ENCODE measurements at places on chromosomes 7 and 10.

DNA sequence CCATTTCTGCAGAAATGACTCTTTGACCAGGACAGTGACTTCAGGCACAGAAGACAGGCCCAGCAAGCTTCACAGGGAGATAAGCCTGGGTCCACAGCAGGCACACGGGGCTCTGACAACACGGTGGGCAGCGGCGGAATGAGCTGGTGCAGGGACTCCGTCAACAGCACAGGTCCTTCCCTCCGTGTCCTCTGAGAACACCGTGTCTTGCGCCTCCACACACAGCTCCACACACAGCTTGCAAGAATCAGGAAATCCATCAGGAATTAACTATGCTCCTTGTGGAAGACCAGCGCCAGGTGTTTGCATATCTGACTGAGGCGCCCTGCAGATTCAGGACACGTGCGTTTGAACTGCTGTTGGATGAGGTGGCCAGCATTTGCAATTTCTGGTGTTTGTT is 39.6 kb downstream of the TCERG1L start:
- DNase-seq, result no peak

GRCh38 chr7:30531286-30531685 is 26.7 kb upstream of the GGCT start:
- no peak for DNase-seq

DNA sequence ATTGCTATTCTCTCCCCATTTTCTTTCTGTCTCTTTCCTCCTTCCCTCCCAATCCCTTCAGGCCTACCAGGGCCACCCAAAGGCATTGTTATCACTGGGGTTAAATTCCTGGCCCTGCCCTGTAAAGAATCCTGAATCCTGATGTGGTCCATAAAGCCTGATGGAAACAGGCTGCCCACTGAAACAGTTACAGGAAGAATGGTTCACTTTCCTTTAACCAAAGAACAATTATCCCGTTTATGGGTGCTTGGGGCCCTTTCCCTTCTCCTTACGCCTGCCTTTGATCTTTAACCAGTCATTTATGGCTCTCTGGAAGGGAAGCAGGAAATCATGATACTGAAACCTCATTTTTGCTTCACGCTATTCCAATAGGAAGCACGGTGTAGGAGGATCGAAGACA is 273.1 kb upstream of the NEBL start:
- DNase-seq, result no peak

- peak; percentile 17 for DNase-seq
These were observed 58.3 kb downstream of the MINDY4 start for GRCh38 chr7:30829471-30829870.

DNA sequence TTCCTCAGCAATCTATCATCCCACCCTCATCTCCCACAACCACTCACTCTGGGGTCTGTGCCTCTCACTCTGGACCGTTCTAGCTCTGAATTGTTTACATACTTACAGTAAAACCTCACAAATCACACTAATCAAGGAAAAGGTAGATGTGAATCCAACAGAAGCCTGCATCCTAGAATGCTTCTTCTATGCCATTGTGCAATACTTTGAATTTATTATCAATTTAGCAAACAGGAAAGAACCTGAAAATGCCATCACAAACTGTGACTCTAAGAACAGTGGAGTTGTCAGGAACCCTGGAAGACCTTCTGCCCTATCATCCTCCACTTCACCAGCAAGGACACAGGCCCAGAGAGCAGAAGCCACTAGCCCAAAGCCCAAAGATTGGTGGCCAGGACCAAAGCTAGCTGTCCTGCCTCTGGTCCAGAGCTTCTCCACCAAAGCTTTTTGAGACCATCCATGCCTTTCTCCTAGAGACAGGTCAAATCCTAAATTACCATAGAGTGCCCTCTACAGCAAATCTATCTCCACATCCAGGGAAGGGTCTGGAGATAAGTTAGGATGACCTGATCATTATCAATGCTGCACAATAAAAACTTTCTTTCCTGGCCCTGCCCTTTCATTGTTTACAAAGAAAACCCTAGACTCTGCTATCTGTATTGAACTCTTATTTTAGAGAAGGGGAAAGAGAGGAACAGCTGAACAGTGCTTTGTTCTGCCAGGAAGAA is 2.4 kb downstream of the SORBS1 start:
- no peak for DNase-seq

GRCh38 chr7:112226701-112227276 is 20.3 kb downstream of the ZNF277 start:
- DNase-seq, result no peak

DNA sequence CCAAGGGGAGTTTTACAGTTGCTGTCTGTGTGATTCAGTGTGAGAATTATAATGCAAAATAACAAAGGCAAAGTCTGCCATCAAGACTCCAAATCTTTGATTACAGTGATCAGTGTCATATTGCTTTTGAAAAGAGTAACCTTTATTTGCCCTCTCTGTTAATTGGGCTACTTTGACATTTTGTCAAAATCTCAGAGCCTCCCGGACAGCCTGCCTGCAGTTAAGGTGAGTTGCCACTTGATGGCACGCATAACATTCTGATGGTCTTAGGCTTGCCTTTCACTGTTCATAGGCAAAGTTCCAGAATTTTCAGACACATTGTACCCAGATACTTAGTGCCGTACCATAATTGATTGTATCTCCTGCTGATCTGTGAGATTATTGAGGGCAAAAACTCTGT is 253.5 kb downstream of the ABCA13 start:
- no peak for DNase-seq

GRCh38 chr10:815338-816090 is 116.0 kb downstream of the LARP4B start:
- no peak for DNase-seq

GRCh38 chr7:44535348-44536064 is 5.6 kb downstream of the NPC1L1 start:
- no peak for DNase-seq

DNA sequence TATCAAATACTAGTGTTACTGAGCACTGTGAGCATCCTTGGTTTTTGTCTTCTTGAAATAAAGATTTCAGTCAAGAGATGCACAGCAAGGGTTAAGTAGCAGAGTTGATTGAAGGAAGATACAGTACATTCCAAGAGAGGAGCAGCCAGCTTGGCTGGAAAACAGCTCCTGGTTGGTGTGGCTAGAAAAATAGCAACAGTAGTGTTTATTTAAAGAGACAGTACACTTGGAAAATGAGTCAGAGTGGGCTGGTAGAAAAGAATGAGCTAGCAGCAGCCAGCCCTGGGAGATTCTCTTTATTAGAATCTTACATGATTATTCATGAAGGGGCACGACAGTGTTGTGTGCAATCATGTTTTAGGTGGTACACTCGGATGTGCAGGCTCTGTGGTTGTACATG is 1016.4 kb upstream of the SORCS1 start:
- DNase-seq, result no peak

- DNase-seq, result no peak
These were observed 1.2 kb downstream of the SCIN start for GRCh38 chr7:12571691-12572090.

DNA sequence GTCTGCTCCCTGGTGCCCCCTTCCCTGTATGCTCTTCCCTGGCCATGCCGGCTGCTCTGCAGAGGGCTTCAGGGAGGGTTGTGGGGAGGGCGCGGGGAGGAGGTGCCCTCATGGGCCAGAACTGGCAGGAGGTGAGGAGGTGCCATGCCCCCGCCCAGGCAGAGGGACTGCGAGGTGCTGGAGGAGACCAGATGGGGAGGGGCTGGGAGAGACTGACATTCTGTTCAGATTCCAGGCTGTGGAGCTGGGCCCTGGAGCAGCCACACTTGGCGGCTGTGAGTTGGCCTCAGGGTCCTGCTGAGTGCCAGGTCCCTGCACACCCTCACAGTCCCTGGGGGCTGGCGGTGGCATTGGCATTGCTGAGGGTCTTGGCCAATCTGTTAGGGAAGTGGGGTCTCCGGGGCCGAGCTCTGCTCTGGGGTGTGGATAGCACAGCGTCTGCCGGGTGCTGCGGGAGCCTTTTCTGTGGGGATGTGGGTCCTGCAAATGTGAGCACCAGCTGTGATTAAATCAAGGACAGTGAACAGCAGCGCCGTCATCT is 25.4 kb downstream of the INPP5A start:
- no peak for DNase-seq

DNA sequence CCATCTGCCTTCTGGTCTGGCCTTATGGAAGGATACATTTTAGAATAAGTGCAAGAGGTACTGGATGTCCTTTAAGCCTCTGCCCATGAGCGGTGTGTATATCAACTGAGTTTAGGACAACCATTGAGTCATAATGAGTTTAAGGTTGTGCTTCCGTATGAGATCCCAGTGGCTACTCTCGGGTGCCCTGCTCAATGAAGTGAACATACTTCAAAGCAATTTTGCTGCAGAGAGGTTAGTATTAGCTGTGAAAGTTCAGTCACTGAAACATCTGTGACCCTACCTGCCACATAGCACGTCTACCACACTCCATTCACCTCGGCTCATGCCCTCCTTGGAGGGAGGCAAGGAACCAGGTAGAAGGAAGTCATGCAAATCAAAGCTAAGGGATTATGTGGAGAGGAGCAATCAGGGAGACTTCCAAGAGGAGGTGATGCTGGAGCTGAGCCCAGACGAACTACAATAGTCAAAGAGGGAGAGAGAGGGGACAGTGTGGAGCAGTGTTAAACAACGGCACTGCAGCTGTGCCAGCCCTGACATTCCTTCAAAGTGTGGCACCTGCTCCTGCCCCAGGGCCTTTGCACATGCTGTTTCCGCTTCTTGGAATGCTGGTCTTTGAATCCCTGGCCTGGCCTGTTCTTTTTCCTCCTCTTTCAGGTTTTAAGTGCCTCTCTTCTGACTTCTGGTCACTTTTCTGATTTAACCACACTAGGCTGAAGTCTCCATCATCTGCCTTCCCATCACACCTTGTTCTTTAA is 25.4 kb downstream of the BTBD16 start:
- DNase-seq, result no peak

DNA sequence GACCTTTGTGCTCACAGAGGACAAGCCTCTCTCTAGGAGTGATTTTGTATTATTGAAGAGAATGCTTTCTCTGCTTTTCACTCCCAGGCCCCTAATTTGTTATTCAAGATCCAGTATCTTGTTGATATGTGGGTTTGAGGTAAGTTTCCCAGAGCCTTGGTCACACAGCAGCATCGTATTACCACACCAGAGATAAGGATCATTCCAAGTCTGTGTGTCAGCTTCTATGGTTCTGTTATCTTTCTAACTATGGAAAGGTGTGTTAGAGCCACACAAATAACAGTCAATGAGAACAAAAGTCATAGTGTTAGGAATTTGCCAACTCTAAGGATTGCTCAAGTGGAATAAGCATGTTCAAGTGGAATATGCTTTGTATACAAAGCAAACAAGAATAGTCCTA is 1208.3 kb downstream of the GATA3 start:
- DNase-seq, result no peak

- no peak for DNase-seq
These were observed 109.5 kb upstream of the TMEM72 start for GRCh38 chr10:44801383-44802327.

GRCh38 chr10:34359435-34359813 is 455.7 kb downstream of the PARD3 start:
- DNase-seq, result no peak

- DNase-seq, result no peak
These were observed 139.5 kb downstream of the SDK1 start for GRCh38 chr7:3440509-3440908.

- DNase-seq, result no peak
These were observed 24.2 kb downstream of the PIP4K2A start for GRCh38 chr10:22690158-22690557.

- no peak for DNase-seq
These were observed 86.4 kb downstream of the RBM20 start for GRCh38 chr10:110730345-110731050.

GRCh38 chr10:13715100-13715499 is 128.3 kb downstream of the PRPF18 start:
- DNase-seq, result no peak

DNA sequence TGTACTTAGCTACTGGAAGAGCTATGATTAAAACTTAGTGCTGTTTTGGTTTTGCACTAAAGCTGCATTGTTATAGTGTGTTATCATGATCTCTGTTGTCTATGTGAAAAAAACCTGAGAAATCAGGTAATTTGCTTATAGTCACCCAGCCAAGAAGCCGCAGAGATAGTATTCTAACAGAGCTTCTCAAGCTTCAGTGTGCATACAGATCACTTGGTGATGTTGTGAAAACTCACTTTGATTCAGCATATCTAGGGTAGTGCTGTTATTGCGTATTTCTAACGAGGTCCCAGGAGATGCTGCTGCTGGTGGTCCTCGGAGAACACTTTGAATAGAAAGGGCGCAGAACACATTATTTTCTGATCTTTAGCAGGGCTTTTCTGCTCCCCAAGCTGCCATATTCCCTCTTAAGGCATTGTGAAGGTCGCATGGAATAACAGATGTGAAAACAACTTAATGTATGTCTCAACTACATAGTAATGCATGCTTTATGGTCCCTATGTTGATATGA is 68.4 kb upstream of the PDCD4 start:
- DNase-seq, result no peak

DNA sequence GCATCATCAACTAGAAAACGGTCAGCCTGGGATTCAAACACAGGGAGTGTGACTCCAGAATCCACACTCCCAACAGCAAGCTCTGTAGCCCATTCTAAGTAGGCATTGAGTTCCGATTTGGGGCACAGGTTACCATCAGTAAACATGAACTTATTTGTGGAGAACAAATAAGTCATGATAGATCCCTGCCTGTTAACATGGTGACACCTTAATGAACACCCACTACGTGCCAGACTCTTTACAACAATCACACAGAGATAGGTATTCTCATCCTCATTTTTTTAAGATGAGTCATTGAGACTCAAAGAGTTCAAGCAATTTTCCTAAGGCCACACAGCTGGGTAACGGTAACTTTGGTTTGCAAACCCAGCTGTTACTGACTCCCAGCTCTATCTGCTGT is 91.5 kb downstream of the LYZL2 start:
- no peak for DNase-seq

- no peak for DNase-seq
These were observed 39.1 kb downstream of the ADARB2 start for GRCh38 chr10:1698185-1698584.

DNA sequence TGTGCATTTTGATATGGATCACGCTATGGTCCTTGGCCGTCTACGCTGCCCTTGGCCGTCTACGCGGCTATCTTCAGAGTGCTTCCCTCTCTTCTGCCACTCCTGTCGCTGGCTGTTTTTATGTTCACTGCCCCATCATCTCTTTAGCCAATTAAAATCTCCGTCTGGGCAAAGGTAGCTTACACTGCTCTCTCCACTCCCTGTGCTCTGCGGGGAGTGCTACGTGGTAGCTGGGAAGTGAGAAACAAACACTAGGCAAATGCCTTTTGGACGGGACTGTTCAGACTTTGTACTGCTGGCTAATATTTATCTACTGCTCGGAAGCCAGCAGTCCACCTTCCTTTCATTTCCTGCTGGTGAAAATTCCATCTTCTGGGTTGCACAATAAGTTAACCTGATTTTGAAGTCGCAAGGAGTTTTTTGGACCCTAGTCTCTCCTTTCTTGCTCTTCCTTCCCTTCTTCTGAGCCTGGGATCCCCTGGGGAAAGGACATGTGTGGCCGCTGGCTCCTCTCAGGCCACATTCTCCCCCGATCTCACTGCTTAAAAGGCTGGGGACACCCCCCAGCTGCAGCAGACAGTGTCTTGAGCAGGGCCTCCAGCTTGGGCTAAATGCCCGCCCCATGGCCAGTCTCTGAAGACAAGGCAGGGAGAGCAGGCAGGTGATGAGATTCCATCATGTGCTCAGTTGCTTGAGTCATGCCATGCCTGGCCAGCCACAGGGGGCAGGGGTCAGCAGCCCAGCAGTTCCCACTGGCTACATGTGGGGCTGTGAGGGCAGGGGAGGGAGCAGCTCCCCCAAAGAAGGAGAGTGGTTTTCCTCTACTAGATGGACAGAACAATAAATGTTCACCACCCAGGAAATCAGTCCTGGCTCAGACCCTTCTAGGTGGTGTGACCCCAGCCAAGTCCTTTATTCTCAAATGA is 25.5 kb upstream of the RBM33 start:
- DNase-seq, result no peak

- peak; percentile 33 for DNase-seq
These were observed 80.6 kb downstream of the ARHGAP21 start for GRCh38 chr10:24642921-24643678.
